Activated CD8-positive, alpha-beta memory T cell treated with anti-CD3 and anti-CD28 coated beads for 1 hour (primary cell): ENCODE measurements at places on chromosomes 16 and 17.
A peak's percentile ranks its signal among the peaks of the same experiment; 100 is the strongest.

- DNase-seq = no peak
These were observed 133.5 kb downstream of the BRIP1 start for GRCh38 chr17:61729690-61730268.

DNA sequence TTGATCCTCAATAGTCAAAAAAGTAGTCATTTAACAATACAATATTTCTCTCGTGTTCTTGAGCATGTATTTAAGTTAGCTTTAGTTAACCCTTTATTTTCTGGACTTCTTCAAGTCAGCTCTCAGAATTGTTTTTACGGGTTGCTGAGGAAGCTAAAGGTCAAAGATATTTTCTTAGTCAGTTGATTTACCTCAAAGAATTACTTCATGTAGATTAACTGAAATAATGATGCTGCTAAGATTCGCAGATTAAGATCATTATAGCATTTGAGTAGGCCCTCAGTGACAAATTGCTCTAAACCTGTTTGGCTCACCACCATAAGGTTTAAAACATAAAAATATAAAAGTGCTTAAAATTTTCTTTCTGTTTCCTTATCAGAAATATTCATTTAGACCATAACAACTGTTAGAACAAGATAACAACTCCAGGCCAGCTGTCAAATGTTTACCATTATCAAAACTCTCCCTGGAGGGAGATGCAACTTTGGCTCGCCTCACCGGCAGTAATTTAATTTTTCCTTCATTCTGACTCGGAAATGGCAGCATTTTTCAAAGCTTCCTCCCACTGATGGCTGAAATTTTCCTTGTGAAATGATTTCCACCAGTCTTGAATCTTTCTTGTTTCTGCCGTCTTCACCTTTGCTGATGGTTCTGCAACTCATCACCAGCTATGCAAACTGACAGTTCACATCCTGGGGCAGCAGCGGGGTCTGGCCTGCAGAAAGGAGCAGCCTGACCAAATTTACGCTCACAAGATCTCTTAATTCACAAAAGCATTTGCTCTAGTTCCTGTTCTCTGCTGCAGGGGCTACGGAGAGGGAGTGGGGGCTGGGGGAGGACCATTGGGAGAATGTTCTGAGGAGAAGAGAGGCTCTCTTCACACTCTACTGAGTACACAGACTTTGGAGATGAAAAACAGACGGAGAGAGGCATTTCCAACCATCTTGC is 254.8 kb upstream of the TBX2 start:
- no peak for DNase-seq

GRCh38 chr17:35588196-35588920 is 1.2 kb downstream of the AP2B1 start:
- no peak for DNase-seq

DNA sequence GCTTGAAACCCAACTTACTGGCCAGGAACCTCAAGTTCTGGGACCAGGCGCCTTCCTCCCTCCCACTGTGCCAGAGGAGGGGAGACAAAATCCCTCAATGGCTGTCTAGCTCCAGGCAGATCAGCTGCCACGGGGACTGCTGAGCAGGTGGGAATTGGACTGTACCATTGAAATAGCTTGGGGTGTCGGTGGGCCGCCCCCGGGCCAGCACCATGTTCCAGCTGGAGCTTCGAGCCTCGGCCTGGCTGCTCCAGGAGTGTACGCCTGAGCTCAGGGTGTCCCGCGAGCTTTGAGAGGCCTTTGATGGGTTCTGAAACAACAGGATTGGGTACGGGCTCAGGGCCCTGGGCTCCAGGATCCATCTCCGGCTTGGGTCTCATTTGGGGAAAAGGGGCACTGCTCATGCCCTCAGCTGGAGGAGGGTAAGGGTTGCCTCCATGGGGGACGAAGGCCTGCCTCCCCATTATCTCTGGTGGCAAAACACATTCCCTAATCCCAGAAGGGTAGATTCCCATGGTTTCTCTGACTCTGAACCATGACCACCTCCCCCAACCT is 4.6 kb upstream of the SPATA32 start:
- no peak for DNase-seq

- DNase-seq = no peak
These were observed 317.6 kb downstream of the CBLN1 start for GRCh38 chr16:48963901-48964615.

- DNase-seq = no peak
These were observed 31.0 kb downstream of the PMM2 start for GRCh38 chr16:8828541-8829165.

DNA sequence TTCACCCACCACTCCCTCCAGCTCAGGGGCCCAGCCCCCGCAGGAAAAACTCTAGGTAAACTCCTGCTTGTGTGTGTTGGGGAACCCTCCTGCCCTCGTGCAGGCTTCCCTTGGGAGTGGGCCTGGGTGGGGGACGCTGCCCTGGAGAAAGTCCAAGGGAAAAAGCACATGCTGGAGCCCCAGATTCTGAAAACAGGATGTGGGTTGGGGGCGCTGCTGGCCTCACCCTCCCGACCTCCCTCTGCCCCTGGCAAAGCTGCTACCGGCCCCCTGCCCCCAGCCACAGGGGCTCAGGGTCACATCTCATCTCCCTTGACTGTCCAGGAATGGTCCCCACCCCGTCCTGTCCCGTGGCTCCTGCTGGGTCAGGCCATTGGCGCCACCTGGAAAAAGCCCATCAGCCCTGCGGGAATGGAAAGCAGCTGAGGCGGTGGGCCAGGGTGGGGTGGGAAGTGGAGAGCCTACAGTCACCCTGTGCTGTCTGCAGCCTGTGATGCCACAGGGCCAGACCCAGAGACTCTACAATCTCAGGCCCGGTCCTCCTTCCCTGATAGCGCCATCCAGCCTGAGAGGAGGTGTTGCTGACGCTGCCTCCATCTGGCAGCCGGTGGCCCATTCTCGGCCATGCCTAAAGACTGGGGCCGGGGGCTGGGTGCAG is 2.5 kb upstream of the GJD3 start:
- no peak for DNase-seq

- no peak for DNase-seq
These were observed 77.0 kb upstream of the AXIN2 start for GRCh38 chr17:65638221-65638975.

DNA sequence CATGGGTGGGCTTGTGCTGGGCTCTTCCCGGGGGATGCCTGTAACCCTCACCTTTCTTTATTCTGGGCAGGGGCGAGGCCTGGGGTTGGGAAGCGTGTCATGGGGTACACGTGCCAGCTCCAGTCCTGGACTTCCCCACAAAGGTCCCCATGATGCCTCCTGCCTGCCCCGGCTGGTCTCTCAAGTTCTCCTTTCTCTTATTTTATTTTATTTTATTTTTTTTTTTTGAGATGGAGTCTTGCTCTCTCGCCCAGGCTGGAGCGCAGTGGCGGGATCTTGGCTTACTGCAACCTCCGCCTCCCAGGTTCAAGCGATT is 8.6 kb downstream of the ATP2A3 start:
- DNase-seq = no peak

- no peak for DNase-seq
These were observed 14.1 kb upstream of the IGFALS start for GRCh38 chr16:1807626-1808025.

- no peak for DNase-seq
These were observed 55.4 kb downstream of the VAC14 start for GRCh38 chr16:70745536-70746025.

DNA sequence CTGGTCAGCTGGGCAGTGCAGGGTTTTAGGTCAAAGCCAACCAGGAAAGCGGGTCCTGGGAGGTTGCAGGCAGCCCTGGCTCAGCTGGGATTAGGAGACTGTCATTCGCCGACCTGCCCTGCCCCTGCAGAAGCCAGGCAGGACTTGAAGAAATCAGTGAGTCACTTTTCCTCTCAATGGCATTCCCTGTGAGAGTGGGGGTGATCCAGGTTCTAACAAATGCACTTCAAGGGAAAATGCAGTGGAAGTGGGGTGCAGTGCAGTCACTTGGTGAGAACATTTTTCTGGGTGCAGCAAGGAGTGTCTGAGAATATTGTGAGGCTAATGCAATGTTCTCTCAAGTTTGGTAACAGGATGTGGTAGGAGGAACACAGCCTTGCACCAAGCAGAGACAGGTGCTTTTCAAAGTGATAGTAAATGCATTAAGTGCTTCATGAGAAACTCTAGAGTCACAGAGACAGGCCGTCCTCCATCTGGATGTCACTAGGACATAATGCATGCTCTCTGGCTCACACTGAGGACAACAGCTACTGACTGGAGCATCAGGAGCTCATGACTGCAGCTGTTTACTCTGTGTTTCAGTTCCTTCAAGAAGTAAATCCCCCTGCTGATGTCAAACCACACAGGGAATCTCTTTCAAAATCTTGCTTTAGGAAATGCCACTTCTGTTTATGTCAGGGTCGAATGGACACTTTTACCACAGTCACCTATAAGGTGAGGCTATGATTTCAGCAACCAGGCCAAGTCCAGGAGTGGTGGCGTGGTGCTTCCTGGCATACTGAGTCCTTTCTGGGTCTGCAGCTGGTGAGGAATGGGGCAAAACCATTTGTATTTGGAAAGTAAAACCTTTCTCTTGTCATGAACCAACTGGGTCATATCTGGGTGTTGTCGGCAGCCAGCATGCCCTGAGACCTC is 16.7 kb downstream of the CDK5R1 start:
- DNase-seq = no peak

DNA sequence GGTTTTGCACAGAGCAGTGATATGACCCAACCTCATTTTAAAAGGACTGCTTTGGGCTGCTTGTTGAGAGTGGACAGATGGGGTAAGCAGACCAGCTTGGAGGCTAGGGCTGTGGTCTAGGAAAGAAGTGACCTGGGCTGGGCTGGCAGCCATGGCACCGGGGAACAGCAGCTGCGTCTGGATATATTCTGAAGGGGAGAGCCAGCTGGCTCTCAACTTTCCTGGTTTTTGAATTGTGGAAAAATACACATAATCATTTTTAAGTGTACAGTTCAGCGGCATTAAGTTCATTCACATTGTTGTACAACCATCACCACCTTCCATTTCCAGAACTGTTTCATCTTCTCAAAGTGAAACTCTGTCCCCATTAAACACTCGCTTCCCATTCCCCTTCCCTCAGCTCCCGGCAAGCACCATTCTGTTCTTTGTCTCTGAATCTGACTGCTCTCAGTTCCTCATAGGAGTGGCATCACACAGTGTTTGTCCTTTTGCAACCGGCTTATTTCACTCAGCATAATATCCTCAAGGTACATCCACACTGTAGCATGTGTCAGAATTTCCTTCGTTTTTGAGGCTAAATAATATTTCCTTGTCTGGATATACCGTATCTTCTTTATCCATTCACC is 113.2 kb downstream of the SPECC1 start:
- no peak for DNase-seq

GRCh38 chr16:61005952-61006351 is 1030.3 kb downstream of the CDH8 start:
- no peak for DNase-seq

DNA sequence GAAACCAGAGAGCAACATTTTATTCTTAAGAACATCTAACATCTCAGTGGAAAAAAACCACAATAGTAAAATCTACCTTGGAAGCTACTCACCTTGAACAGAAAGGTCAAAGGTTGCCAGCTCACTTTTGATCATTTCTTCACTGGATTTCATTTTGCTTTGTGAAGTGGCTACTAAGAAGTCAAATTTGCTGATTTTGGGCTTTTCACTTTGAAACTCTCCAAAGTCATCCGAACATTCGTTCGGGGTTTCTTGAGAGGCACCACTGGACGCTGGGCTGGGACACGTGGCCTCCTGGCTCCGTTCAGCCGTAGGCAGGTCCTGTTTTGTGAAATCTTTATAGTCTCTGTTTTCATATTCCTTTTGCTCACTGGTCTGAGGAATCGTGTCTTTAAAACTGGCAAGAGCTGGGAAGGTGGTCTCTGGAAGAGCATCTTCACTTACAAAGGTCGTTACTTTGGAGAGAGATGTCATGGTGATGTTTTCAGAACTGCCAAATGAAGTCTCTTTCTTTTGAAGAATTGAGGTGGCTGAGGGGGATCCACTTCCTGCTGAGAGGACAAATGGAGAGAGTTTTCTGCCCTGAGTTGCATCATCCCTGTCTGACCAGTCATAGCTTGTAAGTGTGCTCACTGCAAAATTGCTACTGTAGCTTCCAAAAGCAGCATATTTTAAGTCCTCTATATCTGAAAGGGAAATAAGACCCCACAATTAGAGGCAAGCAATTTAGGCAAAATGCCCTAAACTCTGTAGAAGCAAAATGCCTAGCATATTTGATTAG is 52.4 kb downstream of the DUSP14 start:
- no peak for DNase-seq

- no peak for DNase-seq
These were observed 942 bp downstream of the LDAF1 start for GRCh38 chr16:21159281-21159951.

- DNase-seq = no peak
These were observed 318.9 kb downstream of the MAP2K6 start for GRCh38 chr17:69733171-69734012.

- no peak for DNase-seq
These were observed 223.0 kb downstream of the GSG1L start for GRCh38 chr16:27840311-27841060.

DNA sequence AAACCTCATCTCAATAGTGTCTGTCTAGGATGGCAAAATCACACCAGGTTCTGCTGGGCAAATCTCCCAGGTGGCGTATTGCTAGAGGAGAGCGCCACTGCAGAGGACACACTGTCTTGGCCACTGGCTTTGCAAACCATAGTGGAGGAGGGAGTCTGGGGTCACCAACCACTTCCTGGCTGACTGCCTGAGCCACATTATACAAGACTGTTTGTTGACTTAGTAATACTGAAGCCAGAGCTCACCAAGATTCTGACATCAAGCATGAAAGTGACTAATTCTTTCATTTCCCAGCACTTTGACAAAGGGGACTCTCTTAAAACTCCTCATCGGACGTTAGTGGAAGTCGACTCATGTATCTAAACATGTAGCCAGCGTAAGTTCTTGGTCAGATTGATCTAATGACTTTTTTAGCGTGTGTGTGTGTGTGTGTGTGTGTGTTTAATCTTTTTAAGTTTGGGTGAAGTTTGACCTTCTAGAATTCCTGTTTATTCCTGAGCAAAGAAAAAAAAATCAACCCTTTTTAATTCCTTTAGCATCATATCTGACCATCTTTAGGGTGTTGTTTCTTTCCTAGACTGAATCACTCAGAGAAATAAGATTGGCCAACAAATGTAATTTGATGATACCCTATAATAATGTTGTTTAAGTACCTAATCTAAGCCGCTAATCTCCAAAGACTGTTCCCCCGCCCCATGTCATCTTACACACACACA is 13.7 kb downstream of the PITPNC1 start:
- peak; percentile 35 for DNase-seq

GRCh38 chr17:17088541-17089525 is 46.6 kb downstream of the MPRIP start:
- DNase-seq = no peak

- DNase-seq = peak; percentile 10
These were observed 40.7 kb upstream of the ANKFY1 start for GRCh38 chr17:4304417-4305027.

GRCh38 chr17:333626-334396 is 18.8 kb downstream of the RPH3AL start:
- no peak for DNase-seq

- DNase-seq = no peak
These were observed 46.0 kb downstream of the HOXB1 start for GRCh38 chr17:48484850-48485249.

- DNase-seq = no peak
These were observed 14.5 kb downstream of the RPRML start for GRCh38 chr17:46964315-46965265.

GRCh38 chr17:44004077-44004760 is at the start of gene NAGS:
Gene NAGS (plus strand): TSS chr17:44004622. CDS start chr17:44004664, 42 bp downstream.
- no peak for DNase-seq
